ENCODE measurements at places on chromosomes 7 and 10.

DNA sequence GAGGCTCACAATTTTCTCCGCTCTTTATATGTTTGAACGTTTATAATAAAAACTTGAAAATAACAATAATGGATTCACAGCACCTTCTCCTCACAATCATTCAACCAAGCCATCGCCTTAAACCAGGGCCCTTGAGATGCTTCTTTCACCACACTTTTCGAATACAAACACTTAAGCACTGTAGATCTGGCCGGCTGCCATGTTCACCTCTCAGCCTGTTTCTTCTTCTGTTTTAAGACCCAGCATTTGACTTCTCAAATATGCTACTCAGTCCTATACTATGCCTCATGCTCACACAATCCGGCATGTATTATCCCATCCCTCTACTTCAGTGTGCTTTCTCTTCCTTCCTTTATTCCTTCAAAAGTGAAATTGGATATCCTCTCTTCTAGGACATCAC, 280.6 kb downstream of the TFEC start:
- no peak overlapping the region for H3K4me3 ChIP-seq
- H3K27ac ChIP-seq = no peak overlapping the region
- no peaks in the 10 kb centered on the region for H3K4me1 ChIP-seq
- H3K27me3 ChIP-seq = no peaks in the 10 kb centered on the region
- H3K36me3 ChIP-seq = no peaks in the 10 kb centered on the region
- no peak for DNase-seq

DNA sequence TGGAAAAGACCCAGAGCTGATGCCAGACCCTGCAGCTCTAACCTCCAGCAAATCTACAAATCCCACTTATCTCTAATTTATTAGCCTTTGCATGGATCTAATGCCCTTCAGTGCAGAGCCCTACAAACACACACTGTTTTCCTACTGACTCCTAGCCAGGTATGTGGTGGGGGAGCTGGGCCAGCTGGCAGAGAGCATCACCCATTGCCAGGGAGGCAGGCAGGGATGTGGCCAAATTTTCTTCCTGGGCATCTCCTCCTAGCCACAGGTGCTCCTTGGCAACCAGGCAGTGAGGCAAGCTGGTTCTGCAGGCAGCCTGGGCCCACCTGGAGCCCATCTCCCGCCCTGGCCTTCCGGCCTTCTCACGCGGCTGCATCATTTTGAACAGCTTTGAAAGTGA, 55.9 kb upstream of the EMX2 start:
- no peaks in the 10 kb centered on the region for H3K4me1 ChIP-seq
- no peaks in the 10 kb centered on the region for H3K36me3 ChIP-seq
- H3K4me3 ChIP-seq = no peak overlapping the region
- DNase-seq = no peak

- H3K4me3 ChIP-seq = no peak overlapping the region
- H3K4me1 ChIP-seq = peaks cover 13% of the 10 kb centered on the region
- no peak overlapping the region for H3K27ac ChIP-seq
- H3K36me3 ChIP-seq = no peaks in the 10 kb centered on the region
- H3K27me3 ChIP-seq = no peaks in the 10 kb centered on the region
These were observed 202.3 kb upstream of the KLF6 start for GRCh38 chr10:3987143-3987974.

GRCh38 chr7:127809261-127809702, 157.3 kb downstream of the SND1 start:
- H3K4me1 ChIP-seq = peaks cover 26% of the 10 kb centered on the region
- peaks cover 16% of the 10 kb centered on the region for H3K36me3 ChIP-seq
- no peak overlapping the region for H3K4me3 ChIP-seq
- H3K27me3 ChIP-seq = no peaks in the 10 kb centered on the region

- no peaks in the 10 kb centered on the region for H3K36me3 ChIP-seq
- H3K4me1 ChIP-seq = peaks cover 47% of the 10 kb centered on the region
- H3K27me3 ChIP-seq = no peaks in the 10 kb centered on the region
- H3K4me3 ChIP-seq = no peak overlapping the region
- peak overlapping the region; percentile 64 for H3K27ac ChIP-seq
These were observed 4.1 kb upstream of the NT5C2 start for GRCh38 chr10:103197174-103197573.

- H3K27ac ChIP-seq = no peak overlapping the region
- no peaks in the 10 kb centered on the region for H3K27me3 ChIP-seq
- peaks cover 14% of the 10 kb centered on the region for H3K4me1 ChIP-seq
- H3K4me3 ChIP-seq = no peak overlapping the region
These were observed 48.7 kb downstream of the PWWP2B start for GRCh38 chr10:132445516-132446194.

DNA sequence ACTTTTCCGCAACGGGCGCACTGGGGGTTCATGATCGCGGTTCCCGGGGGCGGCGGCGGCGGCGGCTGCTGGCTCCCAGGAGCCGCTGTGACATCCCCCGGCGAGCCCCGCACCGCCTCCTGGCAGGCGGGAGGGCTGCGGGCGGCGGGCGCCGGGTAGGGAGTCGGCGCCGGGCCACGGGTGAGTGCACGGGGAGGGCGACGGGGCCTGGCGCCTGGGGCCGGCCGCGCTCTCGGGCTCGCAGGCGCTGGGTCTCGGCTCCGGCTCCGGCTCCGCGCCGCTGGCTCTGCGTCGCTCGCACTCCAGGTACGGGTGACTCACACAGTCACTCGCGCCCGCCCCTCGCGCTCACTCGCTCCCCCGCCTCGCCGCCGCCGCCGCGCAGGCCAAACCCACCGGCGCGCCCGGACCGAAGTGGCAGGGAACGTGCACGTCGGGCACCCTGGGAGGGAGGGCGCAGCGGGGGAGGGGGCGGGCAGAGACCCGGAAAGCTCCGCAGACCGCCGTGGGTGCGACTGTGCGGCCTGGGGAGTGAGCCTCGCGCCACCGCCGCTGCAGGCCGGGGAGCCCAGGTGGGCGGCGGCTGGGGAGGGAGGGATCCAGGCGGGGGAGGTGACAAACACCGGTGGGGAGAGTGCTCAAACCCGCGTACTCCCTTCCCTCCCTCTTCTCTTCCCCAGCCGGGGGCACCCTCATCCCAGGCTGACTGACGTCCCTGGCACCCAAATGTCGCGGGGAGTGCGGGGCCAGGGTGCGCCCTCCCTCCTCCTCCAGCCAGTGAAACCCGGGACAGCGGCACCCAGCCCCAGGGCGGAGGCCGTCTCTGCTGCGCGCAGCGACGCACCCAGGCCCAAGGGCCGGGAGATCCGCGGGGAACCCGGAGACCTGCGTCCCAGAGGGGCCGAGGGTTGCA, 276.9 kb upstream of the NEBL start:
- H3K27me3 ChIP-seq = peaks cover 48% of the 10 kb centered on the region
- peak; percentile 47 for DNase-seq
- H3K4me3 ChIP-seq = peak overlapping the region; percentile 75
- H3K27ac ChIP-seq = peak overlapping the region; percentile 76
- no peaks in the 10 kb centered on the region for H3K36me3 ChIP-seq

DNA sequence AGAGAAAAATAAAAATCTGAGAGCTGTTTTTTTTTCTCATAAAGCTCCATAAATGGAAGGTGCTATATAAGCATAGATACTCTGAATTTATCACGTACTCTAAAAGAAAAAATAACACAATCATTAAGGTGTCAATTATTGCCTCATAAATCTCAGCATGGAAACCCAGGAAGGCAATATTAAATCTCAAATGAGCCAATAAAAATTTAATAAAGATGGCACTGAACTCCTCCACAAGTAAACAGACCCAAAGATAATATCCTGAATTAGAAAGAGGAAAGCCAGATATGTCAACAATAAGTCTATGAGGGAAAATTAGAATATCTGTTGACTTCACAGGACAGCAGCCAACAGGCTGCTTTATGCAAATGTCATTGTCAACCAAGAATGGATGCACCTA, 66.5 kb downstream of the CDK6 start:
- no peak overlapping the region for H3K4me3 ChIP-seq
- H3K4me1 ChIP-seq = peaks cover 58% of the 10 kb centered on the region
- peaks cover 8% of the 10 kb centered on the region for H3K36me3 ChIP-seq
- DNase-seq = no peak

GRCh38 chr10:90274721-90275468, 573.5 kb downstream of the KIF20B start:
- H3K27me3 ChIP-seq = no peaks in the 10 kb centered on the region
- no peaks in the 10 kb centered on the region for H3K4me1 ChIP-seq
- no peak overlapping the region for H3K27ac ChIP-seq
- no peak overlapping the region for H3K4me3 ChIP-seq
- no peaks in the 10 kb centered on the region for H3K36me3 ChIP-seq

DNA sequence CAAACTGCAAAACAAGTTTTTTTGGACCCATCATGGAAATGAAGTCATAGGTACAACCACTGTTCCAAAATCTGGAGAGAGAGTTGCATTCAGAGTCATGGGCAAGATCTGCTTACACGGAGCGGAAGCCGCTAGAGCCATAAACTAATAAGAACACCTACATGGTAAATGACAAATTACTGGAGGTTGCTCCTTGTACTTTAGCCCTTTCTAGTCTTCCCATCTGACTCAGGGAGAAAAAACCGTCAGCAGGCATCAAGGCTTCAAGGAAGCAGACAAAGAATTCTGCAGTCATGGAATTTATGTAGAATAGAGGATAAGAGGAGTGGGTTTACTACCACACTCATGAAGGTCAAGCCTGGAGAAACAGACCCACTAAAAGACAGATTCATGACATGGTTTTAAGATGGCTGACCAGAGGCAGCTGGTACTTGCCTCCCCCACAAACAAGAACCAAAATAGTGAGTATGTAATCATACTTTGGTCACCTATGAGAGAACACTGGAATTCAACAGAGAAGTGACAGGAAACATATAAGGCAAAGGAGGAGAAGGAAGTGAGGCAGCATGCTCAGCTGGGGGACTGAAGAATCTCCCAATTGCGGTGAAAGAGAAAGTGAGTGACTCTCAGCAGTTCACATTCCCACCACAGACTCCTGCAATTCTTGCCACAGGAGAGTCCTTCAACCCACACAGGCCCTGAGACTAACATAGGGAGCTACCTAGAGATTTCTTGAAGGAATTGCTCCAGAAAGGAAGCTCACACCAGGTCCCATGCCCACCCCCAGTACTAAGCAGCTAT, 42.4 kb upstream of the ASAH2 start:
- no peak overlapping the region for H3K4me3 ChIP-seq
- no peaks in the 10 kb centered on the region for H3K4me1 ChIP-seq
- H3K36me3 ChIP-seq = no peaks in the 10 kb centered on the region
- DNase-seq = no peak

DNA sequence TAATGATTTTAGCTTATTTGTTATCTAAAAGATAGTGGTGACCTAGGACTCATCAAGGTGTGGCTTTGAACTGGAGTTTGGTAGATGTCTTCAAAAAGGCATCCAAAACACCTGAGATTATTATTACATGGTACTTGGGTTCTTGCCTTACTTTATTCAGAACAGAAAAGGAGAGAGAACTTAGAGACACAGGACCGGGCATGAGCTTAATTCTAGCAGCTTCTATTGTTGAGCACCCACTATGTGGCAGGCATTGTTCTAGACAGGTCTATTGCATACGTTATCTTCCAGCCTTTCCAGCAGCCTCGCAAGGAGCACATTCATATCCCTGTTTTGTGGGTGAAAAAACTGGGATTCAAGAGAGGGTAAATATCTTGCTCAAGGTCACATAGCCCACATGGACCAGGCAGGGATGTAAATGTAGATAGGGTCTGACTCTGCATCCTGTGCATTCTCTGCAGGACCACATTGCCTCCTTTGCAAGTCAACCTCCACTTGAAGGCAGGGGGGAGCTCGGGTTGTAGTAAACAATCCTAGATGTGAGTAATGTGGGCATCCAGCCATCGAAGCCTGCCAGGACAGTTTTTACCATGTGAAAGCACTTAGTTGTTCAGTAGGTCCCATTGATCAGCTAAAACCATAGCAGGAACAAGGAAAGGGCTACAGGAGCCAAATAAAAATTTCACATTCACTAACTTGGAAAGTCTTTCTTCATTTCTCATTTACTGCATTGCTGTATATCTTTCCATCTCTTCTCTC, 551.4 kb downstream of the LRMDA start:
- DNase-seq = no peak
- H3K4me3 ChIP-seq = no peak overlapping the region
- H3K4me1 ChIP-seq = peaks cover 3% of the 10 kb centered on the region
- no peak overlapping the region for H3K27ac ChIP-seq
- H3K36me3 ChIP-seq = no peaks in the 10 kb centered on the region

GRCh38 chr10:128143531-128143930, 17.3 kb upstream of the MKI67 start:
- DNase-seq = no peak
- no peak overlapping the region for H3K4me3 ChIP-seq
- no peaks in the 10 kb centered on the region for H3K36me3 ChIP-seq
- no peaks in the 10 kb centered on the region for H3K4me1 ChIP-seq

DNA sequence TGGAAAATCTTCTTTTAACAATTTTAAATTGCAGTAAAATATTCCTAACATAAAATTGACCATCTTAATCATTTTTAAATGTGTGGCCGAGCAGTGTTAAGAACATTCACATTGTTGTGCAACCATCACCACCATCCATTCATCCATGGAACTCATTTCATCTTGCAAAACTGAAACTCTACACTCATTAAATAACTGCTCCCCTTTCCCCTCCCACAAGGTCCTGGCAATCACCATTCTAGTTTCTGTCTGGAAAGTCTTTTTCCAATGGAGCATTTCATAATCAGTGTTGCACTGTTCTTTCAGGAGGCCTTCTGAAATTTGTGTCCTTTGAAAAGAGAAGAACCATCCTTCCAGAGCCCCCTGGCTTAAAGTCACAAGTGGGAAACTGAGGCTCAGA, 233.1 kb downstream of the PLXNA4 start:
- no peak for DNase-seq
- no peaks in the 10 kb centered on the region for H3K36me3 ChIP-seq
- H3K4me3 ChIP-seq = no peak overlapping the region
- peaks cover 11% of the 10 kb centered on the region for H3K4me1 ChIP-seq
- peak overlapping the region; percentile 29 for H3K27ac ChIP-seq

- H3K36me3 ChIP-seq = no peaks in the 10 kb centered on the region
- no peaks in the 10 kb centered on the region for H3K4me1 ChIP-seq
- H3K27me3 ChIP-seq = peaks cover 11% of the 10 kb centered on the region
- DNase-seq = no peak
- no peak overlapping the region for H3K4me3 ChIP-seq
- H3K27ac ChIP-seq = no peak overlapping the region
These were observed 172.6 kb upstream of the VIPR2 start for GRCh38 chr7:159317294-159317693.

- no peaks in the 10 kb centered on the region for H3K27me3 ChIP-seq
- H3K27ac ChIP-seq = no peak overlapping the region
- no peak overlapping the region for H3K4me3 ChIP-seq
- no peaks in the 10 kb centered on the region for H3K4me1 ChIP-seq
- no peak for DNase-seq
These were observed 499.6 kb upstream of the PHF14 start for GRCh38 chr7:10474048-10474447.

DNA sequence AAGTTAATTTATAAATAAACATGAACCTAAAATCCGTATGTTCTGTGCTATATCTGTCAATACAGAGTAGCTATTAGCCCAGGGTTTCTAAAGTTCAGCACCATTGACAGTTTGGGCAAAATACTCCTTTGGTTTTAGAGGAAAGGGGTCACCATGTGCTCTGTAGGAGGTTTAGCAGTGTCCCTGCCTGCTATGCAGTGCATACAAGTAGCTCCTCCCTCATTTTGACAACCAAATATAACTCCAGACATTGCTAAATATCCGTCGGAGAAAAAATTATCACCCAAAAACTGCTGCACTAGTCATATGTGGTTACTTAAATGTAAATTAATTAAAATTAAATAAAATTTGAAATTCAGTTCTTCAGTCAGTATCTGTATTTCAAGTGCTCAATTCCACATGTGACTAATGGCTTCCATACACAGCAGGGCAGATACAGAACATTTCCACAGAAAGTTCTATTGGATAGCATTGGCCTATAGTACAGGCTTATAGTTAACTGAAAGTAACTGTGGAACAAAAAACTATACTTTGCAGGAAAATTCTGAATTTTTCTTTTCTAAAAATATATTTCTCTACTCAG, 6.4 kb downstream of the UPF2 start:
- DNase-seq = no peak
- peaks cover 37% of the 10 kb centered on the region for H3K36me3 ChIP-seq
- no peaks in the 10 kb centered on the region for H3K27me3 ChIP-seq
- no peak overlapping the region for H3K4me3 ChIP-seq

All from left ventricle myocardium inferior (tissue), 1 donor.